ENCODE measurements at places on chromosomes 5 and 9.

GRCh38 chr5:107265193-107265592, 405.5 kb downstream of the EFNA5 start:
- DNase-seq, result no peak

- DNase-seq, result no peak
Observed at GRCh38 chr5:159545156-159545555, 214.9 kb upstream of the IL12B start.

- DNase-seq, result no peak
Observed at GRCh38 chr5:9408964-9409363, 136.9 kb downstream of the SEMA5A start.

GRCh38 chr5:125433457-125433856, 687.0 kb upstream of the ZNF608 start:
- DNase-seq, result no peak

Measured in stimulated activated CD4-positive, alpha-beta T cell treated with anti-CD3 and anti-CD28 coated beads, Interleukin-4, amount 100 ng/mL, for 48 hours (primary cell).